Activated naive CD4-positive, alpha-beta T cell treated with anti-CD3 and anti-CD28 coated beads for 36 hours (primary cell): ENCODE measurements at places on chromosomes 7 and 10. TPM values are rescaled to one million over a fixed set of nuclear protein-coding genes. Genes with fewer than 3 reads are reported as not detected.

NPSR1 gene
- total RNA-seq: not detected

PLAC9 gene
- total RNA-seq: not detected

CDHR3 gene
- 0.93 TPM for total RNA-seq

UTF1 gene
- total RNA-seq: not detected

HOXA10 gene
- total RNA-seq: not detected

TMEM213 gene
- total RNA-seq: not detected

BHLHA15 gene
- 0.40 TPM for total RNA-seq

ABCC2 gene
- 0.64 TPM for total RNA-seq
